ENCODE measurements at places on chromosomes 13 and 19. TPM values are rescaled to one million over a fixed set of nuclear protein-coding genes. Genes with fewer than 3 reads are reported as not detected.

The CACNA1A gene
- 0.26 TPM for total RNA-seq

The TMEM143 gene
- total RNA-seq: 25.5 TPM

The LRP3 gene
- total RNA-seq: not detected

The CDX2 gene
- total RNA-seq: not detected

The TIMM13 gene
- total RNA-seq: 80.1 TPM

The GFY gene
- not detected for total RNA-seq

The ZNF491 gene
- total RNA-seq: 1.8 TPM

The APC2 gene
- 0.05 TPM for total RNA-seq

The ELSPBP1 gene
- not detected for total RNA-seq

The FLT1 gene
- 1.3 TPM for total RNA-seq

The URAD gene
- not detected for total RNA-seq

The SLC46A3 gene
- total RNA-seq: 5.8 TPM

The CCDC8 gene
- not detected for total RNA-seq

The DAND5 gene
- not detected for total RNA-seq

The ZNF302 gene
- 17.6 TPM for total RNA-seq

The ARHGEF1 gene
- 444 TPM for total RNA-seq

The POU2F2 gene
- 30.5 TPM for total RNA-seq

The ZNF613 gene
- total RNA-seq: 6.0 TPM

The SLC10A2 gene
- not detected for total RNA-seq

The KLK3 gene
- total RNA-seq: not detected

The CCDC159 gene
- total RNA-seq: 37.8 TPM

The NCR1 gene
- 81.6 TPM for total RNA-seq

The PRR19 gene
- total RNA-seq: 0.64 TPM

The KLK12 gene
- total RNA-seq: not detected

The FOXO1 gene
- total RNA-seq: 9.5 TPM

The ANKRD27 gene
- total RNA-seq: 55.6 TPM

The SHANK1 gene
- total RNA-seq: not detected

The ZNF227 gene
- 26.0 TPM for total RNA-seq

The FGF9 gene
- total RNA-seq: not detected

The TUBB4A gene
- 1.4 TPM for total RNA-seq

The SYNE4 gene
- 4.5 TPM for total RNA-seq

The SMIM44 gene
- total RNA-seq: not detected

The ITGBL1 gene
- total RNA-seq: not detected

The USHBP1 gene
- not detected for total RNA-seq

The KIR2DL4 gene
- 4.2 TPM for total RNA-seq

The ADGRE1 gene
- total RNA-seq: 2.0 TPM

The LAMP1 gene
- 104 TPM for total RNA-seq

The FBN3 gene
- not detected for total RNA-seq

The TNNT1 gene
- not detected for total RNA-seq

The CEACAM7 gene
- total RNA-seq: not detected

The SCN1B gene
- 0.52 TPM for total RNA-seq

The OR4F17 gene
- not detected for total RNA-seq

The SMIM24 gene
- total RNA-seq: 0.62 TPM

The ERICH6B gene
- not detected for total RNA-seq

The C19orf81 gene
- not detected for total RNA-seq

Data from natural killer cell treated with Interleukin-12 subunit alpha and Interleukin-12 subunit beta and Interleukin-15 and Interleukin-18, amount 100 ng/mL, for 72 hours (primary cell).